ENCODE measurements at places on chromosomes 16 and 17.

GRCh38 chr17:82351713-82352488, 7.1 kb upstream of the TEX19 start:
- DNase-seq: peak; percentile 74

DNA sequence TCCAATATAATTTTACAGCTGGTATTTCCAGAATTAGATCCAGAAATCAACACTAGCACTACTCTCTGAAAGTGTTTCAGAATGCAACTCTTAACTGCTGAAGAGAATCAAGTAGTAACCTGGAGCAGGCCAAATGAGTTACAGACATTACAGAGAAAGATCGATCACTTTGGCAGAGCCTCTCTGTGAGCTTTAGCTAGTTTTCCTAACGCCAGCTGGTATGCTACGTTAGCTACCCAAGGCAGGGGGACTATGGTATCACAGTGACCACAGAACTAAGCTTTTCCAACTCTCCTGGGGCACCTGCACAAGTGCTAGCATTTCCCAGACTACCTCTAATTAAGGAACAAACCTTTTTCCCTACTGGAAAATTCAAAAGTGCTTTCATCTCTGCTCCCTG, 30.4 kb downstream of the TRAF4 start:
- DNase-seq: no peak

DNA sequence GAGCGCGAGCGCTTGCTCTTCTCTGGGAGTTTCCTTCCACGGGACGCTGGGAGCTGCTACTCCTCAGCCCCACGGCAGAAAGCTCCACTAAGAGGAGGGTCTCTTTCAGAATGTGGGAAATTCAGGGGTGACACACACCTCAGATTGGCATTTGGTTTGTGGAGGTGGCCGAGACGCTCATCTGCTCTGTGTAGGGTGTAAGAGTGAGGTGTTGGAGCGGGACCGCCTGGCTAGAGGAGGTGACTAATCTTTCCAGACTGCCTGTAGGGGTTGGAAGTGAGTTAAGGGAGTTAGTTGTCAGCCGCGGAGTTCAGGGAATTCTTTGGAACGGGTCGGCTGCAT, 735 bp downstream of the PSMD11 start:
- DNase-seq: no peak

GRCh38 chr16:11372829-11373306, 27.6 kb downstream of the RMI2 start:
- DNase-seq: no peak

GRCh38 chr17:2844416-2844815, 48.2 kb downstream of the RAP1GAP2 start:
- no peak for DNase-seq

- DNase-seq: no peak
Observed at GRCh38 chr16:89034971-89035668, 58.1 kb upstream of the CBFA2T3 start.

GRCh38 chr17:42675348-42675964, 1.3 kb downstream of the PLEKHH3 start:
- DNase-seq: no peak

GRCh38 chr17:4950075-4950745, 709 bp upstream of the ENO3 start:
- no peak for DNase-seq

DNA sequence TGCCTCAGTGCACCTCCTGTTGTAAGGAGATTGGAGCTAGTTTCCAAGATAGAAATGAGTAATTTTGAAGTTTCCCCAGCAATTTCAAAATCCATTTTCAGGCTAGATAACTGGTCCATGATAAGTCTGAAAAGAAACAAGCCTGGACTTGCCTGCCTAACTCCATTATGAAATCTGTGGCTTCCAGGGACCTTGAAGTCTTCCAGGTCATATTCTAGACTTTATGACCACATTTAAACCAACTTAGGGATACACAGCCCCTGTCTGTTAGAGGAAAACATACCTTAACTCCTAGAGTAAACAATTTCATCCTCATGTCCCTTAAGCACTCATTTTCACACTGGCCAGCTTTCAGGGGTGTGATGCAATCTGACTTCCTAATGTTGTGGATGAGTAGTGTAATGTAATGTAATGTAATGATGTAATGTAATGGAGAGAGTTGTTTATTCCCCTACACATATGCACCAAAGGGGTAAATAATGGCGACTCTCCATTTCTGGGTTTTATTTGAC, 96.7 kb upstream of the FAM20A start:
- DNase-seq: no peak

GRCh38 chr17:78041386-78042179, 83.1 kb downstream of the TNRC6C start:
- DNase-seq: no peak

DNA sequence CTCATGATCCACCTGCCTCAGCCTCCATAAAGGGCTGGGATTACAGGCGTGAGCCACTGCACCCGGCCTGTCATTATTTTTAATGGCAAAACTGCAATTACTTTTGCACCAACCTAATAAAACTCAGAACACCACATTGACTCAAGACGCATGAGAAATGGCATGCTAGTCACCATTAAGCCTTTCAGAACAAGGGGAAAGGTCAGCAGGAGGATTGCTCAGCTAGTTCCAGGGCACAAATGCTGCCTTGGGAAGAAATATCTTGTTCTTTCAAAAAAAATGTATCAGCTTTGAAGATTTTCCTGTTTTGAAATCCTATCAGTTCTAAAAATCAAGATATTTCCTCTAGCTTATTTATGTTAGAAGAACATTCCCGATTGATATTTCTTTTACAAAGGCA, 32.4 kb upstream of the CDYL2 start:
- DNase-seq: no peak

GRCh38 chr16:3938843-3939624, 58.5 kb upstream of the CREBBP start:
- DNase-seq: peak; percentile 51

- no peak for DNase-seq
Observed at GRCh38 chr17:2191227-2191626, 112.4 kb downstream of the SMG6 start.

GRCh38 chr16:89322321-89323119, 105.0 kb downstream of the ZNF778 start:
- no peak for DNase-seq

DNA sequence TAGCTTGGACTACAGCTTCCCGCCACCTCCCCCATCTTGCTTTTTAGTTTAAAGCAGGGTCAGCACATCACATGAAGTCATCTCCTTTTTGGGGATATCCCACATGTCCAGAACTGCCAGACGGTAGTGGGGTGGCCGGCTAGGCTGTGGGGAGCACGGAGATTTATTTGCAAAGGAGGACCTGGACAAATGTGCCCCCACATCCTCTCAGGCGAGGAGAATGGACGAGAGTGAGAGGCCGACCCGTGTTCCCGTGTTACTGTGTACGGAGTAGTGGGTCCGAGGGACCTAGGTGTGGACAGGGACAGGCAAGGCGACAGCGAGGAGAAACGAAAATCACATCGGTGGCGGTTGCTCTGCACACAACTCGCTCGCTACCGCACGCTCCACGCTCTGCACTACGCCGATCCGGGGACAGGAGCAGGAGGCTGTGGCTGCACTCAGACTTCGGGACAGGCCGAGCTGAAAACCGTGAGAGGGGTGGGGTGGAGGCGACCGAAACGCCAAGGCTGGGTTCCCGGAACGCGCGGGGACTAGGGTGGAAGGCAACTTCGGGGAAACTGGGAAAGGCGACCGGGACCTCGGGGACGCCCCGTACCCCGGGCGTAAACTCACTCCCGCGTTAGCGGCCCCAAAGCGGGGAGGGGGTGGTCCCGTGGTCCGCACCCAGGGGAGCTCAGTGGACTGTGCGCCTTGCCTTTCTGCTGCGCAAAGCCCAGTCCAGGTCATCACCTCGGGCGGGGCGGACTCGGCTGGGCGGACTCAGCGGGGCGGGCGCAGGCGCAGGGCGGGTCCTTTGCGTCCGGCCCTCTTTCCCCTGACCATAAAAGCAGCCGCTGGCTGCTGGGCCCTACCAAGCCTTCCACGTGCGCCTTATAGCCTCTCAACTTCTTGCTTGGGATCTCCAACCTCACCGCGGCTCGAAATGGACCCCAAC, at the start of gene MT1A:
MT1A (plus strand) TSS at position 853 of the 937 bp plus-strand sequence; CDS start at position 926, 73 bp downstream.
- no peak for DNase-seq

DNA sequence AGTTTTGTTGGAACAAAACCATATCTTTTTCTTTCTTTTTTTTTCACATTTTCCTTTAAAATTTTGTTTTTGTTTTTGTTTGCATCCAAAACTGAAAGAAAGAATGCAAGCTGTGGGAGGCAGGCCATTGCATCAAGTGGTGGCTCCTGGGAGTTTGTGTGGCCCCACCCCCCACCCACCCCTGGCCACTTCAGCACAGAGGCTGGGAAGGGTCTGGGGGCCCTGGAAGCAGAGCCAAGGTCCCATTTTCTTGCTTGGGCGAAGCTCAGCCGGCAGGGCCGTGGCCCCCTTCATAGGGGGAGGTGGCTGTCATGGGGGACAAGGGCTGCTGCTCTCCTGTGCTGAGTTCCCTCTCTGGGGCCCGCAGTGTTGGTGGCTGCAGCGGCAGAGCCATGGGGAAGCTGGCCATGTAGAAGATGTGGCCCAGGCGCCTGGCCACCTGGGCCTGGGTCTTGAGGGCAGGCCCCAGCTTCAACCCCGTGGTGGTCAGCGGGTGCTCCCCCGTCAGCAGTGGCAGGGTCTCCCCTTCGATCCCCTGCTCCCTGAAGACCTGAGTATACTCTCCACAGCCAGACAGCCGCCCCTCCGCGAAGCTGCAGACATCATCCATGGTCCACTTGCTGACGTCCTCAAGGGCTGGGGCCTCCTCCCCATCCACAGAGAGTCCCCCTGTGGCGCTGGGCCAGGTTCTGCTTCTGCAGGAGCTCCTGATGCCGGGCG, 19.8 kb downstream of the PAFAH1B1 start:
- DNase-seq: no peak

- DNase-seq: no peak
Observed at GRCh38 chr17:8015236-8015956, 13.0 kb downstream of the GUCY2D start.

- no peak for DNase-seq
Observed at GRCh38 chr17:21815352-21816063, 123.2 kb downstream of the KCNJ18 start.

DNA sequence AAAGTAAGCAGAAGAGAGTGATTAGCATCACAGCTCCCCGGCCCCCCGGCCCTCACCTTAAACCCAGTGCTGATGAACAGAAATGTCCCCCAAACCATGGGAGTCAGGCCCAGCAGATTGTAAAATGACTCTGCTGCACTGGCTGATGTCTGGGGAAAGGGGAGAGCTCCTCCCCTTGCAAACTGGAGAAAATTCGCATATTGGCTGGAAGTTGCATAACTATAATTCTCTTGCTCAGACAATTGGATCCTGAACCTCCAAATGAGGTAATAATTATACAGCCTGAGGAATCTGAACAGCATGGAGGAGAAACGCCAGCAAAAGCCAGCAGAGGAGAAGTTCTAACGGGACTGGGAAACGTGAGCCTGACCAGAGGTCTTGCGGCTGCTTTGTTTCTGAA, 109.7 kb downstream of the C16orf95 start:
- no peak for DNase-seq

- DNase-seq: no peak
Observed at GRCh38 chr17:42780851-42781638, 635 bp downstream of the WNK4 start.

GRCh38 chr17:4317610-4318009, 48.9 kb downstream of the UBE2G1 start:
- no peak for DNase-seq

DNA sequence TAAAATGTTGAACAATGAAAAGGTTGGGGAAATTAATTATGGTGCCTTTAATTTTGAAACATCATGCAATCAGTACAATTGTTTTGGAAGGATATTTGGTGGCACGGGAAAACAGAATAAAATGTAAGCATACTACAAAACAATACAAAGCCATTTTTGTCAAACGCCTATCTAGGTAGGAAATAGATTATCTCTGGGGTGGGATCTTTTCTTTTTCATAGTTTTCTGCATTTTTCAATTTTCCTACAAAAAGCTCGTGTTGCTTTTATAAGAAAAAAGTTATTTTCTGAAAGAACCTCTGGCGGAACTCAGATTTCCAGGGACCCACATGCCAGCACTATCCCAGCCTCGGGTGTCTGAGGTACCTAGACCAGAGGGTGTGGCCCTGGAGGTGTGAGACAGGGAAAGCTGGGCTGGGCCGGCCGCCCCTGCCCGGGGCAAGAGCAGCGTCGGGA, 961 bp upstream of the MAP3K3 start:
- DNase-seq: no peak

- no peak for DNase-seq
Observed at GRCh38 chr17:46782250-46782953, 36.1 kb downstream of the WNT3 start.

GRCh38 chr16:49835161-49835777, 20.6 kb downstream of the ZNF423 start:
- no peak for DNase-seq

DNA sequence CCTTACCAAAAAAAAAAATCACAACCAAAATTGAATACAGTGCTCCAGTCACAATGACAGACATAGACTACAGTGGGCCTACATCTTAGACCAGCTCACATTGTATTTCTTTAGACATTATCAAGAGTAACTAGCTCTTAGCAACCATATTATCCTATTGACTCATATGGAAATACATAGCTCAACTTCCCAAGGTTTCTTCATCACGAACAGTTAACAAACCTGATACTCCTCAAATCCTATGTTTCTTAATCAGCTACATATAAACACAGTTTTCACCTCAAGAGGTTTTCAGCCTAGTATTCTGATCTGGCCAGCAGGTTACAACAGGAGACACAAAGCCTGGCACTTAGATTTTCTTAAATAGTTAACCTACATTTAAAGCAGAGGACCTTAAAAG, 29.7 kb downstream of the CMC2 start:
- DNase-seq: no peak

Measured in GM06990 (cell line).